ENCODE measurements at places on chromosomes 7 and 10.

- no peak for DNase-seq
Measured at GRCh38 chr10:89348975-89349374, 21.2 kb downstream of the IFIT3 start.

DNA sequence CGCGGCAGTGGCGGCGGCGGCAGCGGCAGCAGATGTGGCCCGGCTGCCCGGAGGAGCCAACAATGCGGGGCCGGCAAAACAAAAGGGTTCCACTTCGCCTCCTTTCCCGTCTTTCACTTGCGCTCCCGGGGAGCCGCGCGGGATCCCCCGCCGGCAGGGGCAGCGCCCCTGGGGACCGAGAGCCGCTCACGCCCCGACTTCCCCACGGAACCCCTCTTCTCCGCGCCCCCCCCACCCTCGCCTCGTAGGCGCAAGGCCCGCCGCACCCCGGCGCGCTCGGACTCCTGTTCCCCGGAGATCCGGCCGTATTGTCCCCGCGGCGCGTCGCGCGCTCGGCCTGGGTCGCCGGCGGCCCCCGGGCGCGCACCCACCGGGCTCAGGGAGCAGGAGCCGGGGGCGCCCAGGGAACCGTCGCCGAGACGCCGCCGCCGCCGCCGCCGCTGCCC, 854 bp downstream of the CTBP2 start:
- DNase-seq: peak; percentile 27

DNA sequence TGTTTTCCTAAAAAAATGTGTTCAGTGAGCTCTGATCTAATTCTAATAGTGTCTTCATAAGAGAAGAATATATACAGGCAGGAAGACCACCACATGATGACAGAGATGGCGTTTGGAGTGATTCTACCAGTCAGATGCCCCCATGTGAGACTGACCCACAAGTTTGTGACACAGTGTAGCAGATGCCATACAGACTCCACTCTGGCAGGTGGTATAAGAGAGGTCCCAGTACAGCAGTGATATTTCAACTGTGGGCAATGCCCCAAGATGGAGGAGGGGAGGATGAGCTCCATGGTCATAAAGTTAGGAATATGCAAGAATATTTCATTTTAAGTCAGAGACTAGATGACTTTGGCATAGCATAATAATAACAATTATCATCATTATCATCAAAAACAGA, 1022.6 kb downstream of the KCNMA1 start:
- DNase-seq: no peak

DNA sequence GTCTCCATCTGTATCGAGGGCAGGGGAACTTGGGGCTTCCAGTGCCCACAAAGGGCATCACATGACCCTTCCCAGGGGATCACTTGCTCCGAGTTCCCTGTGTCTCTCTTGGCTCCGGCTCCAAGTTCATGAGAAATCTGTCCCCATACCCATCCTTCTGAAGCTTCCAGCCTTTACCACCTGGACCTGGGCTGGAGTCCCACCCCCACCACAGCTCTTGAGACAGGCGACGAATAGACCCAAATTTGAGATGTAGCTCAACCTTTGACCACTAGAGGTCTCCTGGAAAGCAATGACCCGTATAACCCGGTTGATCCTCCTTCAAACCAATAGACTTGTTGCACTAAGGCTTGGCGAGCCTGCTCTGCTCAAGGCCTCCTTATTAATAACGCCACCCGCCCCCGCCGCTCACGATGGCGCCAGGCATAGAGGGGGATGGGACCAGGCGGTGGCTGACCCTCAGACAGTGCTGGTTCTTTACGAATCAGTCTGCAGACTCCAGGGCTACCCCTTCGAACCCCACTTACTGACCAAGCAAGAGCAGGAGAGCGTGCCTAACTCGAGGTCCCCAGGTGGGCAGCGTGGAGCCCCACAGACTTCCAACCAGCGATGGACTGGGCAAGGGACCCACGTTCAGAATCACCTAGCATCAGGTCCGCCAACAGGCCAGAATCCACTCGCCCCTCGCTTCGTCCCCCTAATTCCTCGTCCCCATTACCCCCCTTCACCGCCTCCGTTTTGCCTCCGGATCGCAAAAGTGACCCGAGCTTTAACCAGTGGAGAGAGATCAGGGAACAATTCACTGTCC, 4.4 kb upstream of the ARID5B start:
- DNase-seq: peak; percentile 88

GRCh38 chr7:137957887-137958286, 44.0 kb downstream of the CREB3L2 start:
- DNase-seq: no peak

DNA sequence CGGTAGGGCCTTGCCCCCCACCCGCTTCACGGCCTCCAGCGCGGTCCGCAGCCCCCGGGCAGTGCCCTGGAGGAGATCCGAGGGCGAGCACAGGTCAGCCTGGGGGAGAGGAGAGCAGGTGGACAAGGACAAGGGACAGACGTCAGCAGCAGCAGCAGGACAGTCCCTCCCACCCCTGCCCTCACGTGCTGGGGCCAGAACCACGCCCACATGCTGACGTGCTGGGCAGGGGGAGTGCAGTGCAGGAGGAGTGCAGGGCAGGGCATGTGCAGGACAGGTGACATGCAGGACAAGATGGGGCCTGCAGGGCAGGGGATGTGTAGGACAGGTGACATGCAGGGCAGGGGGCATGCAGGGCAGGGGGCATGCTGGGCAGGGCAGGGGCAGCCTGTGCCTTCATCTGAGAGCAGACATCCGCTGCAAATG, 1.5 kb upstream of the SAP25 start:
- DNase-seq: no peak

GRCh38 chr7:11732207-11732606, 99.8 kb downstream of the THSD7A start:
- no peak for DNase-seq

DNA sequence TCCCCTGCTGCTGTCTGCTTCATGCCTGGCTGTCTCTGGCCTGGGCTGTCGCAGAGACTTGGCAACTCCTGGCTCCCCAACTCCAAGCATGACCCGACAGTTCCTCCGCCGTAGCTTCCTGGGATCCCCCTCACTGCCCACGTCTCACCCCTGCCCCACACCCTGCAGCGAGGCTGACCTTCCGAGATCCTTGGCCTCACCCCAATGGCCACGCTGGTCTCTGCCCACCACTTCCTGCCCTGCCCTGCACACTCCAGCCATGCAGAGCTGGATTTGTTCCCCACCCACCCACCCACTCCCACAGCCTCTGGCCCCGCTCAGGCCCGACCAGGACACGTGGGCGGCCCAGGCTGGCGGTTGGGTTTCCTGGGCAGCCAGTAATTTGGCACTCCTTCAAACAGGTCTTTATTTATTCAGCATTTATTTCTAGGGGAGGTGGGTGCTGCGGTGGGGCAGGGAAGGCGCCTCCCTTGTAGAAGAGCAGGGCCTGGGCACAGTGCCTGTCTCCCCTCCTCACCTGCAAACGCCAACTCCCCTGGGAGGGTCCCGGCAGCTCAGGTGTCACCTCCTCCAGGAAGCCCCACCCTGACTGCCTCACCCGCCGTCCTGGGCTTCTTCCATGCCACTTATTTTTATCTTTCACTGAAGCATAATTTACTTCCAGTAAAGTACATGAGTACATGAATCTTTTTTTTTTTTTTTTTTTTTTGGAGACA, 25.5 kb downstream of the GTF2IRD1 start:
- DNase-seq: no peak

GRCh38 chr7:28296571-28297483, 115.5 kb upstream of the CREB5 start:
- DNase-seq: peak; percentile 24

DNA sequence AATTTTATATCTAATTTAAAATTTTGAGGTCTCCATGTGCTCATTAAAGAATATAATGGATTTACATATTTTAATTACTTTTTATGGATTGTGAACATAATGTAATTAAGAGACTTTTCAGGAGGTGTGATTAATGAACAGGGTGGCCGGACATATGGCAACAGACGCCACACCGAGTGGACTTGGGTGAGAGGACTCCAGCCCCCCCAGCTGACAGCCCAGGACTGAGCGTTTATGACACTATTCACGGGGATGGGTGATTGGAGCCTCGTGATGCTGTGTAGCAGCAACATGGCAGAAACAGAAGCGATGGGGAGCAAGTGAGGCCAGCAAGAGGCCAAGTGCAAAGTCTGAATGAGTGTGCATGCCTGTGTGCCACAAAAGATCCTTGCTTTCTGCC, 1176.9 kb downstream of the TYW1 start:
- no peak for DNase-seq

- no peak for DNase-seq
Measured at GRCh38 chr10:55287346-55287745, 486.3 kb upstream of the PCDH15 start.

DNA sequence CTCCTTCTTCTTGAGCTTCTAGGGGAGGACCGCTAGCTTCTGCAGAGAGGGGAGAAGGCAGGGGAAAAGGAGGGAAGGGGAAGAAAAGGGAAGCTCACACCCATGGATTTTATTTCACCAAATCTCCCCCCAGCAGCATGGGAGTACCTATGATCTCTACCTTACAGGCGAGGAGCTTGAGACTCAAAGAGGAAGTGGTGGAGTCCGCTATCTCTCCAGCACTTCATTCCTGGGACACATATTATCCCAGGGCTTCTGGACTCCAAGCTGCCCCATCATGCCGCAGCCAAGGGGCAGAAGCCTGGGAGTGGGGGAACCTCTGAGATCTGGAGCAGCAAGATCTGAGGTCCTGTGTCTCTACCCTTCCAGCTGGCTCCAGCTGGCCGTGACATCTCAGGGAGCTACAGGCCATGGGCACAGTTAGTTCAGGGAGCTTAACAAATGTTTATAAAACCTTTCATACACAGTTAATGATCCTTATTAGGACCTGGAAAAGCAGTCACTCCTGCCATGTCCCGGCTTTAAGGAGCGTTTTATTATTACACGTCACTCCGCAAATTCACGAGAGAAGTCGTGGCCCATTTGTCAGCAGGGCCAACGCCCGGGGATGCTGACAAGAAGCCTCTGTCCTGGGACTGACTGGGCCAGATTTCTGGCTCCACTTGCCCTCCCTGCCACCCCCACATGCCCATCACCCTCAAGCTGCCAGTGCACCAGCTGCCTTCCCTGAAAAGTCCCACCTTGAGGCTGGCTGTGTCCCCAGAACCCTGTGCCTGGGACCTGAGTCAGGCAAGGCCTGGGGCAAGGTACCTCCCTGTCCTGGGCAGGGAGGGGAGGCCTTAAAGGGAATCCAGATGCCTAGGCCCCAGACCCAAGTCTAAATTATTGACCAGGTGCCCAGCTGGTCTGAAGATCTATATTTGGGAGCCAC, 132.1 kb upstream of the ZMIZ1 start:
- no peak for DNase-seq

- no peak for DNase-seq
Measured at GRCh38 chr7:120442838-120443237, 169.9 kb downstream of the KCND2 start.

- no peak for DNase-seq
Measured at GRCh38 chr7:51209426-51209825, 107.2 kb downstream of the COBL start.

DNA sequence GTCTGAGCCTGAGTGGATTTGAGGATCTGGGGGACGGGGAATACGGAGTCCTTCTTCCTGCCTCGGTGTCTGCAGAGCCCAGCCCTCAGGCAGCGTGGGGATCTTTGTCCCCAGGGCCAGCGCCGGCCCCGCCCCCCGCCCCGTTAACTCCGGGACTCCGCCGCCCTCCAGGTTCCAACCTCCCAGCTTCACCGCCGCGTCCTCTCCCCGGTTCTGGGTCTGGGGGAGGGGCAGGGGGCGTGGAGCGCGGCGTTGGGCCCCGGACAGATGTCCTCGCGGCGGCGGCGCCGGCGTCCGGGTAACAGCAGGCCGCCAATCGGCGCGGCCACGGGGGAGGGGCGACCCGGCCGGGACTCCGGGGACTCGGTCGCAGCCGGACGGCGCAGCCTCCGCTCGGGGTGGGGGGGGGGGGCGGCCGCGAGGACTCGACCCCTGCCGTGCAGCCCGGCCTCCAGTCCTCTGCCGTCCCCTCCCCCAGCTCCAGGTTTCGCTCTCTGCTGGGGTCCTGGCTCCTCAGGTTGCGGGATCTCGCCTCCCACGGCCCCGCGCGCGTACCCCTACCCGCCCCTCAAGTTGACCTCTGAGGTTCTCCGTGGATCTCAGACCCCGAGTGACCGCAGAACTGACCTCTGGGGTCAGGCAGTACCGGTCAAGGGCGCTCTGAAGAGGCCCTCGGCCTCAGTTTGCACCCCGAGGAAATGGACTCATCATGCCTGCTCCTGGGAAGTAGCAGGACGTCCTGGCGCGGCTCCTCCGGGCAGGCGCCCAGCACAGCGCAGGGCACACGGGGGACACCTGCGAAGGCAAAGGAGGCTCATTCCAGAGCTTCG, 2.3 kb upstream of the ELFN1 start:
- DNase-seq: no peak

DNA sequence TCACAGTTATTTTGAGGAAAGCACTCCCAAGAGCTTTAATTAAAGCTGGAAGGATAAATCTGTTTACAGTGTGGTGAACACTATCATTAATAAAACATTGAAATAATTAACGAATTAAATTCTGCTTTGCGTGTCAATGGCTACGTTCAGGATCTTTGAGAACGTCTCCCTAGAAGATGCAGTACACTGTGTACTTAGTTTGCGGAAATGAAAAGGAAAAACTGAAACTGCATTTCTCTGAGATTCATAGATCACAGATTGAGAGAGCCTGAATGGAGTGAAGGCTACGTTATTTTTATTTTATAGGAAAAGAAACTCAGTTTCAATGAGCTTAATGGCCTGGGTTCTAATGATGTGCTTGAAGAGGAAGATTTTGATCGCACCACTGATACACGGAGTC, 85.3 kb downstream of the NRP1 start:
- DNase-seq: no peak

DNA sequence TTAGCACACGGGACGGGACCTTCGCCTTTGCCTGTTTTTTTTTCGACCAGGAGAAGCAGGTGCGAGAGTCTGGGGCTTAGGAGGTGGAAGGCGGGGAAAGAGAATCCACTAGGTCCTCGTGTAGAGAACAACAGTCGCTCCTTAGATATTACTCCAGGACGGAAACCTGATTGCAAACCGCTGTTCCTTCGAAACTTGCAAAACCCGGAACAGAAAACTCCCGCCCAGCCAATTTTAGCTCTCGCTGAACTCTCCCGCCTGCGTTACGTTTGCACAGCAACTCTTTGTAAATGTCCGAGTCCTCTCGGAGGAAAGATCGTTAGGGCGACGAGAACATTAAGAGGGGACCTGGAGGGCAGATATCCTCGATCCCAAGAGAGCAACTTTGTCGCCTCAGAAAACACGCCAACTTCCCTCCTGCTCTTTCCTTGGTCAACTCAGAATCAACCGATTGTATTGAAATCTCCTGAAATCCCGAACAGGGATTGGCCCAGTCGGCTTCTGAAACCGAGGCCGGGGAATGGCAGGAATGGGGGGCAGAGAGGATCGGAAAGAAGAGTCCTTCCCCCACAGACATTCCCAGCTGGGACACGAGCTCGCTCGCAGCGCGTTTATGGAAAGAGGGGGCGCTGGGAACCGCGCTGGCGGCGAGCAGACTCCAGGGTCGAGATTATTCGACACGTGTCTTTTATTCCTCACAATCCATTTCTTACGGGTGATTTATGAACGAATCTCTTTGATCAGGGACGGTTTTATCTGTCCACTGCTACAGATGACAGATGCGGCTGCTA, 9.9 kb downstream of the TWIST1 start:
- DNase-seq: no peak

GRCh38 chr7:50724526-50725520, 57.9 kb downstream of the GRB10 start:
- no peak for DNase-seq

GRCh38 chr10:83536426-83536825, 602.9 kb upstream of the GHITM start:
- DNase-seq: no peak

Measured in germinal center (tissue), 1 donor.